ENCODE measurements at places on chromosomes 5 and 9.

- no peak for DNase-seq
Measured at GRCh38 chr9:125805057-125805456, 57.9 kb downstream of the PBX3 start.

GRCh38 chr5:96741891-96742309 lies 65.8 kb downstream of the ERAP1 start:
- DNase-seq, result no peak

DNA sequence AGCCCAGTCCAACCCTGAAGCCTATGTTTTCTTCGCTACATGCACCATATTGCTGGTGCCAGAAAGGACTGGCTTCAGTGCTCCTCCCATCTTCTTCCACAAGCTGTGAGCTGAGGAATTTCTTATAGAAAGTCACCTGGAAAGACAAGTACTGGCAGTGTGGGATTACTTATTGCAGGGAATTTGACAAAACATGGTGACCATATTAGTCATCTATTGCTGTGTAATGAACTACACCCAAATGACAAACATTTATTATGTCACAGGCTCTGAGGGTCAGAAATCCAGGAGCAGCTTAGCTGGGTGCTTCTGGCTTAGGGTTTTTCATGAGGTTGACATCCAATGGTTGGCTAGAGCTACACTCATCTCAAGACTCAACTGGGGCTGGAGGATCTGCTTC lies 75.5 kb downstream of the ENTREP1 start:
- no peak for DNase-seq

GRCh38 chr5:11300736-11301135 lies 539.7 kb upstream of the DAP start:
- no peak for DNase-seq

DNA sequence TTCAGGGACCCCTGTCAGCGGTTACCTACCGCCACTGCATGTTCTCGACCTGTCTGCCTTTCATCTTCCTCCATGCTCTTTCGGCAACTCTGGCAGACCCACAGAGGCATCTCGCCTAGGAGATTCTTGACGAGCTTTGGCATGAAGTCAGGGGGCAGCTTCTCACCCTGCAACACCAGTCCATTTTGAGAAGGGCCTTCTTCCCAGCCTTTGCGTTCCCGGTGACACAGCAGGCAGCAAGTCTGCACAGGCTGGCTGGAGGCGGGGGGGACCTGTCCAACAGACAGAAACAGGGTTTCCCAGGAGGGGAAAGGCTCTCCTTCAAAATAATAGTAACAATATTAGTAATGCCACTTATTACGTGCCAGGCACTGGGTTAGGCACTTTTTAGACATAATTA lies 15.5 kb downstream of the FAM193B start:
- no peak for DNase-seq

GRCh38 chr5:167096816-167097215 lies 1194.6 kb upstream of the WWC1 start:
- DNase-seq, result no peak

DNA sequence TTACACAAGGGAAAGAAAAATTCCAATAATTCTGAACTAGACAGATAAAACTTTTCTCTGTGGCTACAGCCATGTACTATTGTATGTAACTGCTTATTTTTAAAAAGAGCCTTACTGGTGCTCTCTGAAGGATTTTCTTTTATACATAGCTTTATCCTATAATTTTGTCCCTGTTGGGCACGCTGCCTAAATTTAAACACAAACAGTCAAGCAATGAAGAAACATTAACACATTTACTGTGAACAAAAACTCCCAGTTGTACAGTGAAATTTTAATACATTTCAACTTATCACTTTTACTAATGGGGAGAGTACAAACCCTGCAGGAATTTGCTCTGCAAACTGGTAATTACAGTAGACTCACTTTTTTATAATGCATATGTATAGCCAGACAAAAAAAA lies 273.3 kb downstream of the BNC2 start:
- no peak for DNase-seq

- peak; percentile 24 for DNase-seq
Measured at GRCh38 chr5:35924950-35925722, 13.3 kb downstream of the CAPSL start.

DNA sequence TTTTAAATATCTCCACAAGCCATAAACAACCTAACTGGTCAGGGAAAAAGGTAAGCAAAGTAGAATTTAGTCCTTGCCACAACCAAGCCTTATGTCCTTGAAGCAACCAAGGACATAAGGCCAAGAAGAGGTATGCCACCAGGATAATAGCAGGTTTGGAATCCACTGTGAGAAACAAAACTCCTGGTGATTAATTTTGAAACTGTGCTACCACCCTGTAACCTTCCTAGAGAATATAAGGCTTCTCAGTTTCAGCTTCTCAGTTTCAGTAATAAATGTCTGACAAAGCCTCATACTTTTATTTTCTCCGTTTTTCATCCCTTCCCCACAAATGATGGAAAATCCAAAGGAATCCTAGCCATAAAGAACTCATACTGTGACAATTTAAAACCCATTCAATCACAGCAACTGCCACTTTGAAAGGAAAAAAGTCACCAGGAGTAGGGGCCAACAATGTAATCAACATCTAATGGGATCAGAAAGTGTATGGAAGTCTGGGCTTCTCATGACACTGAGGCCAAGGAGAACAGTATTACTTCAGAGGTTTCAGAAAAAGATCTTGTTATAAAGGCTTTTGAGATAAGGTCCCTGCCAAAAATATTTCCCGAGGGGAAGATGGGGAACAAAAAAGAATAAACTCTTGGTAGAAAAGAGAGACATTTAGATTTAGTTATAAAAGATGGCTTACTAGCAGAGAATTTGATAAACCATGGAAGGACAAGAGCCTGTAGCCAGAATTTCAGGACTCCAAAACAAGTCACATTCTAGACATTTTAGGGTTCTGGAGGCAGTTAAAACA lies 189.2 kb downstream of the TSSK1B start:
- no peak for DNase-seq

DNA sequence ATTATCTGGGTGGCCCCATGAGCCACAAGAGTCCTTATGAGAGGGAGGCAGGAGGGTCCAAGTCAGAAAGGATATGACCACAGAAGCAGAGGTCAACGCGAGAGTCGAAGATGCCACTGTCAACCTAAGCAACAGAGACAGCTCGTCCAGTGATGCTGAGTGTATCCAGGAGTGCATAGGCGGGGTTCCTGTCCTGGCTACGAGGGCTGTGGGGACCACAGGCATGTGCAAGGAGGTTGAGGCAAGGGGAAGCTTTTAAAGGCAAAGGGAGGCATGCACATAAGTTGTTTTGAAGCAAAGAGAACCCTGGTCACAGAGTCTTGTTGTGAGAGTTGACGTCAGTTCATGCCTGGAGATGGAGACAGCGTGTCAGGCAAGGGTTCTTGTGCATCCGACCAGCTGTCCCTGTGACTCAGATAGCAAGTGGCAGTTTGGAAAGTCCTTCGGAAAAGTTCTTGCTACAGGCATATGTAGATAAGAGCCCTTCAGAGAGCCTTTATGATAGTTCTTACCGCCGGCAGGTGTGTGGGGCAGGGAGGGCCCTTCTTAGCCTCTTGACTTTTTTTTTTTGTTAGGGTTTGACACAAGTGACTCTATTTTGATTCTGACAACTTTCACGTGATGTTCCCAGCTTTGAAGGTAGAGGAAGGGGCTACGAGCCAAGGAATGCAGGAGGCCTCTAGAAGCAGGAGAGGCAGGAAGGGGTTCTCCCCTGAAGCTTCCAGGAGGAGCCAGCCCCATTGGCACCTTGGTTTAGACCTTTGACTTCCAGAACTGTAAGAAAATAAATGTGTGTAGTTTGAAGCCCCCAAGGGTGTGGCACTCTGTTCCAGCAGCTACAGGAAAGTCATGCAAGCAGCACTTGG lies 66.0 kb upstream of the FCN1 start:
- no peak for DNase-seq

- no peak for DNase-seq
Measured at GRCh38 chr5:120083851-120084542, 380.1 kb upstream of the PRR16 start.

GRCh38 chr5:59661954-59662615 lies 231.4 kb downstream of the PDE4D start:
- DNase-seq, result peak; percentile 21
